ENCODE measurements at places on chromosomes 6 and 20. TPM values are rescaled to one million over a fixed set of nuclear protein-coding genes. Genes with fewer than 3 reads are reported as not detected.

GRCh38 chr20:62845416-62846160 lies 16.0 kb downstream of the TCFL5 start:
- DNase-seq: peak; percentile 74

- no peak for DNase-seq
These were observed 134.0 kb downstream of the HFE start for GRCh38 chr6:26221186-26221585.

The GFOD1 gene
- total RNA-seq: 10.8 TPM

DNA sequence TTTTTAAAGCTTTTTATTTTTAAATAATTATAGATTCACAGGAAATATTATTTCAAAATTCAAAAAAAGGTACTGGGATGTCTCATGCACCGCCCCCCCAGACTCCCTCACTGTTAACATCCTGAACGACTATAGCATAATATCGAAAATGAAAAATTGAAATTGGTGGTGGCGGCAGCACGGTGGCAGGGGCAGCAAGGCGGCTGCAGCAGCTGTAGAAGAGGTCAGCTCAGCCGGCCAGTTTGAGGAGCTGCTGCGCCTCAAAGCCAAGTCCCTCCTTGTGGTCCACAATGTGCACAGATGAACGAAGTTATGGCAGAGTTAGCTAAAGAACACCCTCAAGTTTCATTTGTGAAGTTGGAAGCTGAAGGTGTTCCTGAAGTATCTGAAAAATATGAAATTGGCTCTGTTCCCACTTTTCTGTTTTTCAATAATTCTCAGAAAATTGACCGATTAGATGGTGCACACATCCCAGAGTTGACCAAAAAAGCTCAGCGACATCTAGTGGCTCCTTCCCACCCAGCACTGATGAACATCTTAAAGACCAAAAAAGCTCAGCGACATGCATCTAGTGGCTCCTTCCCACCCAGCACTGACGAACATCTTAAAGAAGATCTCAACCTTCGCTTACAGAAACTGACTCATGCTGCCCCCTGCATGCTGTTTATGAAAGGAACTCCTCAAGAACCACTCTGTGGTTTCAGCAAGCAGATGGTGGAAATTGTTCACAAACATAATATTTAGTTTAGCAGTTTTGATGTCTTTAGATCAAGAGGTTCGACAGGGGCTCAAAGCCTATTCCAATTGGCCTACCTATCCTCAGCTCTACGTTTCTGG lies 100.8 kb downstream of the FAM217A start:
- DNase-seq: peak; percentile 86

GRCh38 chr6:117232196-117232595 lies 33.2 kb upstream of the VGLL2 start:
- peak; percentile 38 for DNase-seq

The LAMA2 gene
- 1.7 TPM for total RNA-seq

GRCh38 chr6:5540370-5540769 lies 279.1 kb downstream of the FARS2 start:
- peak; percentile 35 for DNase-seq

The HLA-DOB gene
- 0.79 TPM for total RNA-seq

DNA sequence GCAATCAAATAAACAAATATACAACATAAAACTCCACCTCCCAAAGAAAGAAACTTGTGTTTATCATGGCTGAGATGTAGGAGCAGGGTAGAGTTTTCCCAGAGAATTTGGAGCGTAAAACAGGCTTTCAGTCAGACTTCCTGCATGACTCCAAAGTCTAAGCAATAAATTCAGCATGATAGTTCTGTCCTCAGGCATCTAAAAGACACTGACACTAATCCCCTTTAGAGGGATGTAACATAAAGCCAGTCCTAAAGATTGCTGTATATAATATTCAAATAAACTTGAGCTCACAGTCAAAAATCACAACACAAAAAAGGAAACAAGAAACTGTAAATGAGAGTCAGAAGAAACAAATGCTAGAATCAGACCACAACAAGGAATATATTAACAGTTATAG lies 234.4 kb downstream of the CENPW start:
- no peak for DNase-seq

- no peak for DNase-seq
These were observed 30.7 kb downstream of the ADGRG6 start for GRCh38 chr6:142332393-142333098.

All from astrocyte (in vitro differentiated cells and primary cell).